ENCODE measurements at places on chromosomes 12 and 14.

DNA sequence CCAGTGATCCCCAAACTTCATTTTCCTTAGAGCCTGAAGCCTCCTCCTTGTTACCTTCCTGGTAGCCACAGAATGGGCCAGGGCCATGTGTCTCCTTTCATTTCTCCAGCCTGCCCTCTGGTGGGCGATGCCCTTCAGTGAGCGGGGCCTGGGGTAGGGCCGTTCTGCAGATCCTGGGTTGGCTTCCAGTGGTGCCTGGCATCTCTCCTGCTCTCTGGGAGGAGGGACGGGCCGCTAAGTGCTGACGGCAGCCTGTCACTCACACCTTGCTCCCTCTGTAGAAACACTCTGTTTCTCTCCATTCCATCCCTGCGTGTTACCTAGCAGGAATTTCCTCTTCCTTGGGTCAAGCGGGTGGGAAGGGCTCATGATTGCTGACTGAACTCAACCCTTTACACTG, 232.1 kb downstream of the CACNA1C start:
- peak; percentile 51 for DNase-seq

DNA sequence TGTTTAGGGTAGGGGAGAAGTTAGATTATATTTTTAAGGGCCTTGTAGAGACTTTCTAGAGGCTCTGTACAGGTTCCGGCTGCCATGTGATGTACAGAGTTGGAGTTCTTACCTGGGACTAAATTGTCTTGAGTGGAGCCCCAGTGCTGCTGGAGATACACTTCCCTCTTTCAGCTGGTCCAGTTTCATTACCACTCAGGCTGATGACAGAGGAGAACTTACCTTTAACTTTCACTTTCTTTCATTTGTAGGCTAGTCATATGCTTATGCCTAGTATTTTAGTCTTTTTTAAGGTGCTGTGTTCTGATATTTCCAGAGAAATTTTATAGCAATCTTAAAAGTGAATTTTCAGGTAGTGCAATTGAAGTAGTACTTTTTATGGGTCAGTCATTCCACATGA, 117.3 kb downstream of the ERC1 start:
- DNase-seq, result peak; percentile 41

DNA sequence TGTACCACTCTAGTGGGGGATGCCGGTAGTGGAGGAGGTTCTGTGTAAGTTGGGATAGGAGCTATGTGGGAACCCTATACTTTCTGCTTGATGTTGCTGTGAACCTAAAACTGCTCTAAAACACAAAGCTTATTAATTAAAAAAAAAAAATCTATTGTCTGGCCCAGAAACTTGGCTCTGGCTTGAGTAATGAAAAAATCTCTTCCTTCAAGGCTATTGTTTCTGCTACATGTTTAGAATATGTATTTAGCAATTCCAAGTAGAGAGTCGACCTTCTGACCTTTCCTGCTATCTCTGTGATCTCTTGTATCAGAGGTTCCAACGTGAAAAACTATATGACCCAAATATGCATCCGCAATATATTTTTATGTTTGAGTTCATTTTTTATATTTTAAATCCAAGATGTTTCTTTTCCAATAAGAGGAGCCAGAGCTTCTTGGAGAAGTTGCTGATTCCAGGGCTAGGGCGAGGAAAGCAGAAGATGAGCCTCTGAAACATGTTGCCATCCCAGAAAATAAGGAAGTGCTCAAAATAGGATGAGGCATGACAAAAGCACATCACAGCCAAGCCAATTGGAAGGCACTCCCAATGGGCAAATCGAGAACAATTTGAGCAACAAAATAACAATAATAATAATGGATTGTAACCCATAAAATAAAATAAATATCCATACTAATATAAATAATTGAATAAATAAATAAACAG, 184.6 kb upstream of the TMEM260 start:
- DNase-seq, result no peak

GRCh38 chr14:87468531-87468930, 524.5 kb downstream of the GALC start:
- DNase-seq, result no peak

- DNase-seq, result peak; percentile 56
These were observed 3.0 kb downstream of the WNT1 start for GRCh38 chr12:48980953-48981756.

GRCh38 chr14:103121846-103122584, 1.2 kb upstream of the TNFAIP2 start:
- DNase-seq, result no peak

GRCh38 chr14:22540811-22541360, 48.1 kb downstream of the DAD1 start:
- no peak for DNase-seq

DNA sequence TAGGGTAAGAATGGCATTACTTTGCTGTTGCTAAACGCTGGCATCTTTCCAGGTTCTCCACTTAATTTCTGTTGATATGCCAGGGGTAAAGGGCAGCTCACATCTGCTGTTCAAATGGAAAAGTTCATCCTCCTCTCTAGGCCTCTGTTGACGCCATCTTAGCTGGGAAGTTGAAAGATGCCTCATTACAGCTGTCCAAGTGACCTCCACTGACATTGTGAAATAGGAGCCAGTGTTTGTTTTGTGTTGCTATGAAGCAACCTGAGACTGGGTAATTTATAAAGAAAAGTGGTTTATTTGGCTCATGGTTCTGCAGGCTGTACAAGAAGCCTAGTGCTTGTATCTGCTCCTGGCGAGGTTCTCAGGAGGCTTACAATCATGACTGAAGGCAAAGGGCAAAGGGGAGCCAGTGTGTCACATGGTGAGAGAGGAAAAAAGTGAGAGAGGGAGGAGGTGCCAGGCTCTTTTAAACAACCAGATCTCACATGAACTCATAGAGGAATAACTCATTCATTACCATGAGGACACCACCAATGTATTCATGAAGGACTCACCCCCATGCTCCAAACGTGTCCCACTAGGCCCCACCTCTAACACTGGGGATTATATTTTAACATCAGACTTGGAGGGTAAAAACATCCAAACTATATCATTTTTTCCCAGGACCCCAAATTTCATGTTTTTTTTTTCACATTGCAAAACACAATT, 3.2 kb upstream of the ADAM21 start:
- no peak for DNase-seq
